ENCODE measurements at places on chromosomes 4 and X.
A peak's percentile ranks its signal among the peaks of the same experiment; 100 is the strongest.

DNA sequence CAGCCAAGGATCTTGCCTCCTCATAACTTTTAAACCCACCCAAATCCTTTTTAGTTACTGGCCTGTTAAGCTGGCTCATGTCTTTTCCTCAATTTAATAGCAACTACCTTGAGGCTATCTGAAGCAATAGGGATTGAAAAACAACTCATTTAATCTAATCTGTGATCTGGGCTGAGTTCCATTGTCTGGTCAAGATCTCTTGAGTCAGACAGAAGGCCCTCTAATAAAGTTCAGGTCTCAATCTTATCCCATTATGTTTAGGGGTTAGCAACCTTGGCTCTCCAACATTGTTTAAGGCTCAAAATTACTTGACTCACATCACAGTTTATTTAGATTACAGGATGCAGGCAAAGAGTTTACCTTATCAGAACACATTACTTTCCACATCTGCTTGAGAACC is 436.1 kb downstream of the ANKRD50 start:
- H3K4me3 ChIP-seq: no peak overlapping the region
- H3K36me3 ChIP-seq: no peaks in the 10 kb centered on the region
- DNase-seq: no peak
- H3K27me3 ChIP-seq: no peaks in the 10 kb centered on the region
- no peak overlapping the region for H3K27ac ChIP-seq

GRCh38 chr4:13599159-13599558 is 28.4 kb downstream of the BOD1L1 start:
- H3K27ac ChIP-seq: no peak overlapping the region
- H3K4me3 ChIP-seq: no peak overlapping the region
- peaks cover 2% of the 10 kb centered on the region for H3K36me3 ChIP-seq
- peaks cover 34% of the 10 kb centered on the region for H3K4me1 ChIP-seq
- peak; percentile 18 for DNase-seq
- H3K27me3 ChIP-seq: no peaks in the 10 kb centered on the region

GRCh38 chr4:41067369-41067768 is 147.0 kb downstream of the APBB2 start:
- no peak overlapping the region for H3K4me3 ChIP-seq
- no peak overlapping the region for H3K27ac ChIP-seq
- H3K36me3 ChIP-seq: no peaks in the 10 kb centered on the region
- DNase-seq: no peak
- H3K27me3 ChIP-seq: no peaks in the 10 kb centered on the region

GRCh38 chrX:74493806-74494205 is 72.5 kb downstream of the SLC16A2 start:
- no peak overlapping the region for H3K4me3 ChIP-seq
- no peak overlapping the region for H3K27ac ChIP-seq
- H3K4me1 ChIP-seq: no peaks in the 10 kb centered on the region
- DNase-seq: no peak

DNA sequence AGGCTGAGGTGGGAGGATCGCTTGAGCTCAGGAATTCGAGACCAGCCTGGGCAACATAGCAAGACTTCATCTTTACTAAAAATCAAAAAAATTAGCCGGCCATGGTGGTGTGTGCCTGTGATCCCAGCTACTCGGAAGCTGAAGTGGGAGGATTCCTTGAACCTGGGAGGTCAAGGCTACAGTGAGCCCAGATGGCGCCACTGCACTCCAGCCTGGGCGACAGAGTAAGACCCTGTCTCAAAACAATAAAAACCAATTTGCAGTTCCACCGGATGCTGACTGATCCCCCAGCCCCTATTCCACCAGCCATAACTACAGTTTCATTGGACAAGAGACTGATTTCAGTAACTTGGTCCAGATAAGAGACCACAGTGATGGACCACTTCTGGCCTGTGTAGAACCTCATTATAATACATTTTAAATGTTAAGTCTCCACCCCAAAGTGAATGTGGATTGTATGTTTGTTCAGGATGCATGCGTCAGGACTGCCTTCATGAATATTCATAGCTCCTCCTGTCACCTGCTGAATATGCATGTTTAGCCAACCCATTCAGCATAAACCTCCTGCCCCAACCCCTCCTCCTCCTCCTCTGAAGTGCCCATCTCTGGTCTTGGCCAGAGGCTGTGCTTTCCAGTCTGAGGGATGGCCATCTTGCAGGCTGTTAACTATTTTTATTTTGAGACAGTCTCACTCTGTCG is 2.3 kb upstream of the SLBP start:
- no peak for DNase-seq
- peaks cover 9% of the 10 kb centered on the region for H3K4me1 ChIP-seq
- no peaks in the 10 kb centered on the region for H3K27me3 ChIP-seq

GRCh38 chr4:82084747-82085146 is 289.0 kb downstream of the HNRNPD start:
- no peak overlapping the region for H3K27ac ChIP-seq
- H3K4me1 ChIP-seq: no peaks in the 10 kb centered on the region
- no peak for DNase-seq
- no peak overlapping the region for H3K4me3 ChIP-seq
- H3K36me3 ChIP-seq: no peaks in the 10 kb centered on the region

- H3K36me3 ChIP-seq: no peaks in the 10 kb centered on the region
- H3K27me3 ChIP-seq: no peaks in the 10 kb centered on the region
- DNase-seq: no peak
- H3K4me3 ChIP-seq: no peak overlapping the region
Observed at GRCh38 chr4:138659812-138660316, 355.7 kb upstream of the NOCT start.

DNA sequence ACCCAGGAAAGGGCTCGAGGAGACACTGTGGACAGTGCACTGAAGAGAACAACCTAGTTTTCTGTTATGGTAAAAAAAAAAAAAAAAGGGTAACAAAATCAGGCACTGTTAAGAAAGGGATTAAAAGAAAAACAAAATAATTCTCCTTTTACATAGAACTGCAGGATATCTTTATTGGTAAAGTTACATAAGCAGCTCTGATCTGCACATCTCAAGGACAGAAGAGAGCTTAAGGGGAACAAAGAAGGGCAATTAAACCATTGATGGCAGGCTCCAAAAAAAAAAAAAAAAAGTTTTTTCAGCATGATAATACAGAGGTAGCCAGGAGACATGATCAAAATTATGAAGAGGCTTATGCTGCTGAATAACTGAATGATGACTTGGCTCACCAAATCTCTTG is 85.0 kb downstream of the HDAC8 start:
- H3K27ac ChIP-seq: no peak overlapping the region
- DNase-seq: no peak
- H3K4me3 ChIP-seq: no peak overlapping the region
- no peaks in the 10 kb centered on the region for H3K27me3 ChIP-seq

GRCh38 chr4:112085156-112086035 is 59.9 kb upstream of the FAM241A start:
- no peaks in the 10 kb centered on the region for H3K36me3 ChIP-seq
- H3K4me3 ChIP-seq: no peak overlapping the region
- H3K27me3 ChIP-seq: no peaks in the 10 kb centered on the region
